ENCODE measurements at places on chromosomes 5 and 9.

- DNase-seq: peak; percentile 26
These were observed 138.8 kb upstream of the LMX1B start for GRCh38 chr9:126474786-126475485.

GRCh38 chr5:921456-922435, 29.1 kb downstream of the TRIP13 start:
- DNase-seq: no peak

GRCh38 chr5:130243641-130244040, 339.4 kb downstream of the CHSY3 start:
- no peak for DNase-seq

DNA sequence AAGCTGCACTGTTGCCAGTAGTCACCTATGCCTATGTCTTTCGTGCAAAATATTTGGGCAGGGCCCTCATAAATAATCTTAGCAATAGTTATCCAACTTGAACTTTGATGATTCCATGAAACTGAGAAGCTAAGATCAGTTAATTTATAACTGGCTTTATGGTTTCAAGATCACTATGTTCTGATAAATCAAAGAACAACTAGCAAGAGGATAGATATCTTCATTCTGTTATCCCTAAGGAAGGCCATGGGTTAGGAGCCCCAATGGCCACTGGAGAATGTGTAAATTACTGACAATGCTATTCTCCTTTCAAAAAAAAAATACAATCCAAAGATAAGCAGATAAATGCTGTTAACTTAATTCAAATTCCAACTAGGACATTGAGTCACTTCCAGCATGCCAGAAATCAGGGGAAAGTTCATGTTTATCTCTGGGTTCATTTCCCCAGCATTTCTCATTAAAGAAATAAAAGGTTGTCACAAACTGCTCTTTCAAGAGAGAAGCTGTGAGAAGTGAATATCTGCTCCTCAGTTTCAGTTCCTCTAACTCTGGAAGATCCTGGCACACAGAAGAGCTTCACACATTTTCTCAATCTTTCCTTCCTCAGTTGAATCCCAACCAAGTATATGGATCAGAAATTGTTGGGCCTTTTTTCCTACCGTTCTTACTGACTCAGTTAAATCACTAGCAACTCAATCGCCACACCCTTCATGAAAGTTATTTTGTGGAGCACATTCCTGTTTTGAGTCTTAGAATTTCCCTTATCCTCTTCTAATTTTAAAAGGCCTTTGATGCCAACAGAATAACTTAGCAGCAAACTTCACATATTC, 59.6 kb upstream of the SLC1A1 start:
- peak; percentile 33 for DNase-seq

Measured in AG10803 (cell line).